ENCODE measurements at places on chromosomes 1 and 21.

- no peak for DNase-seq
- no peaks in the 10 kb centered on the region for H3K27me3 ChIP-seq
- no peak overlapping the region for H3K4me3 ChIP-seq
- no peak overlapping the region for H3K27ac ChIP-seq
Observed at GRCh38 chr1:53899206-53899628, 5.2 kb downstream of the DIO1 start.

DNA sequence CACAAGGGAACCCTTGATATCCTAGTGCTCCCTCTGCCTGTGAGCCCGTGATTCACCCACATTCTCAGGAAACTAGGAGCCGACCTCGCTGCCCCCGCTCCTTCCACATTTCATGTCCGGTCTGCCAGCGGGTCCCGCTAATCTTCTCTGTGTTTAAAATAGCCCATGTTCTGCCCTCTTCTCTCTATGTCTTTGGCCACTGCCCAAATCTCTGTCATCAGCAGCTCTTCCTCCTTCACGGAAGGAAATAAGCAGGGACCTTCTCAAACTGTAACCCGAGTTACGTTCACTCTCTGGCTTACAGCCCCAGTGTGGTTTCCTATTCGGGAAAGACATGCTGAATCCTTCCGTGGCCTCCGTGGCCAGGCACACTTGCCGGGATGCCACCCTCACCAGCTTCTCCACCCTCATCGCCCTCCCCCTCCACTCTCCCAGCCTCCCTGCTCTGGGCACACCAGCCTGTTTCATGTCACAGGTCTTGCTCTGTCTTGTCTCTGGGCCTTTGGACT is 21.1 kb upstream of the UBXN10 start:
- H3K36me3 ChIP-seq, result no peaks in the 10 kb centered on the region
- H3K27ac ChIP-seq, result no peak overlapping the region
- DNase-seq, result no peak
- H3K27me3 ChIP-seq, result no peaks in the 10 kb centered on the region
- no peak overlapping the region for H3K4me3 ChIP-seq

GRCh38 chr1:193680247-193680923 is 494.0 kb upstream of the B3GALT2 start:
- peaks cover 18% of the 10 kb centered on the region for H3K4me1 ChIP-seq
- peak; percentile 7 for DNase-seq
- H3K27me3 ChIP-seq, result no peaks in the 10 kb centered on the region
- no peaks in the 10 kb centered on the region for H3K36me3 ChIP-seq
- no peak overlapping the region for H3K27ac ChIP-seq

GRCh38 chr1:192872010-192872409 is 63.2 kb downstream of the RGS2 start:
- H3K4me3 ChIP-seq, result no peak overlapping the region
- H3K4me1 ChIP-seq, result no peaks in the 10 kb centered on the region
- no peak overlapping the region for H3K27ac ChIP-seq

- H3K4me3 ChIP-seq, result no peak overlapping the region
- H3K36me3 ChIP-seq, result no peaks in the 10 kb centered on the region
- no peaks in the 10 kb centered on the region for H3K27me3 ChIP-seq
Observed at GRCh38 chr1:87464022-87464490, 135.4 kb downstream of the LMO4 start.

DNA sequence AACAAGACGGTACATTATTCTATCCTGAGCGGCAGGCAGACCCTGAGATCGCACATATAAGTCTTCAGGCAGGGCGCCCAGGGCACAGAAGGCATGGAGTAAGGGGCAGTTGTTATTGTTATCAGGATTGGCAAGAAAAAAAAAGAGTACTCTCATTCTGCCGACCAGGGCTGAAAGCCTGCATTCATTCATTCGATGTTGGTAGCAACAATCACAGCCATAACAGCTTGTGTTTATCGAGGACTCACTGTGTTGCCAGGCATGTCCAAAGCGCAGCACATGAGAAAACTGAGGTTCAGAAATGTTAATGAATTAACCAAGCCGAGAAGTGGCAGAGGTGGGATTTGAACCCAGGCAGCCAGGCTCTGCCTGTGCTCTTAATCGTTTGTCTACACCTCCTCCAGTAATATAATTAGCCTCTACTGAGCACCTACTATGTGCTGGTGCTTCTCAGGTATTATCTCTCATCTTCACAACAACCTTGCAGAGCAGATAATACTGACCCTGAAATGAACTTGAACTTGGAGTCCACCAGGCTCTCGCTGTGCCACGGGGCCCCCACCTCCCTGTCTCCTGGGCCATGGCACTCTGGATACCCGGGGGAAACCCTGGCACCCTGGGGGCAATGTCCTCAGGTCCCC is 56.2 kb downstream of the TAS1R2 start:
- DNase-seq, result no peak
- no peaks in the 10 kb centered on the region for H3K4me1 ChIP-seq
- no peak overlapping the region for H3K27ac ChIP-seq
- H3K36me3 ChIP-seq, result no peaks in the 10 kb centered on the region
- no peak overlapping the region for H3K4me3 ChIP-seq

DNA sequence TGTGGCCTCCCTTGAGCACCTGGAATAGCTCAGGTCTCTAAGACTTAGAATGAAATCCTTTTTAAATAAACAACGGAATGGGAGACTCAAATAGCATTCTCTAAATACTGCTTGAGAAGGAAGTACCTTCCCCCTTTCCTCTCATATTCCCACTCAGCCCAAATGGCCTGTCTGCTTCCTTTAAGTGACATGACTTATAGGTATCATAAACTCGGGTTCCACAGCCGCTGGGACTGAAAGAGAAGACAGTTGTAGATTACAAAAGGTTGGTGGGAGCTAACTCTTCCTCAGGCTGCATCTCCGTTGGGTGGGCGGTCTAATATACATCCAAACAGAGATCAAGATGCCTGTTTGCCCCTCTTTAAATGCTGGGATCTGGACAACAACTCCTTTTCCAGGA is 1.2 kb upstream of the HMCN1 start:
- no peak overlapping the region for H3K27ac ChIP-seq
- peaks cover 20% of the 10 kb centered on the region for H3K4me1 ChIP-seq
- H3K36me3 ChIP-seq, result no peaks in the 10 kb centered on the region
- H3K4me3 ChIP-seq, result peak overlapping the region; percentile 75

- no peaks in the 10 kb centered on the region for H3K27me3 ChIP-seq
- no peak overlapping the region for H3K27ac ChIP-seq
- H3K36me3 ChIP-seq, result no peaks in the 10 kb centered on the region
- no peak for DNase-seq
Observed at GRCh38 chr1:235009074-235009473, 119.6 kb downstream of the TOMM20 start.

GRCh38 chr1:8510041-8510823 is 192.3 kb downstream of the SLC45A1 start:
- H3K27ac ChIP-seq, result peak overlapping the region; percentile 70
- DNase-seq, result no peak
- H3K4me3 ChIP-seq, result no peak overlapping the region

GRCh38 chr1:246254854-246255253 is 252.2 kb downstream of the SMYD3 start:
- H3K27me3 ChIP-seq, result no peaks in the 10 kb centered on the region
- no peak overlapping the region for H3K27ac ChIP-seq
- H3K4me3 ChIP-seq, result no peak overlapping the region
- no peaks in the 10 kb centered on the region for H3K4me1 ChIP-seq

GRCh38 chr1:171310661-171311087 is 3.3 kb upstream of the FMO4 start:
- no peak overlapping the region for H3K27ac ChIP-seq
- DNase-seq, result peak; percentile 51
- H3K4me1 ChIP-seq, result peaks cover 26% of the 10 kb centered on the region
- no peaks in the 10 kb centered on the region for H3K27me3 ChIP-seq
- no peak overlapping the region for H3K4me3 ChIP-seq

- H3K4me3 ChIP-seq, result no peak overlapping the region
- H3K36me3 ChIP-seq, result no peaks in the 10 kb centered on the region
- no peaks in the 10 kb centered on the region for H3K27me3 ChIP-seq
- no peaks in the 10 kb centered on the region for H3K4me1 ChIP-seq
Observed at GRCh38 chr21:29737186-29737585, 202.6 kb downstream of the GRIK1 start.

GRCh38 chr1:113027007-113027406 is 46.0 kb upstream of the LRIG2 start:
- H3K27me3 ChIP-seq, result no peaks in the 10 kb centered on the region
- H3K4me3 ChIP-seq, result peak overlapping the region; percentile 9
- no peaks in the 10 kb centered on the region for H3K36me3 ChIP-seq
- H3K4me1 ChIP-seq, result peaks cover 39% of the 10 kb centered on the region

GRCh38 chr1:74771913-74772515 is 39.1 kb downstream of the TYW3 start:
- no peaks in the 10 kb centered on the region for H3K36me3 ChIP-seq
- DNase-seq, result peak; percentile 74
- H3K4me1 ChIP-seq, result no peaks in the 10 kb centered on the region
- H3K4me3 ChIP-seq, result no peak overlapping the region
- no peaks in the 10 kb centered on the region for H3K27me3 ChIP-seq

- H3K27me3 ChIP-seq, result peaks cover 19% of the 10 kb centered on the region
- peaks cover 51% of the 10 kb centered on the region for H3K4me1 ChIP-seq
Observed at GRCh38 chr1:203992440-203992839, 80.5 kb upstream of the SOX13 start.

GRCh38 chr1:42765832-42766740 is 742 bp downstream of the P3H1 start:
- no peak overlapping the region for H3K27ac ChIP-seq
- peaks cover 24% of the 10 kb centered on the region for H3K4me1 ChIP-seq
- peak overlapping the region; percentile 92 for H3K4me3 ChIP-seq
- H3K27me3 ChIP-seq, result no peaks in the 10 kb centered on the region
- peak; percentile 81 for DNase-seq
- H3K36me3 ChIP-seq, result peaks cover 7% of the 10 kb centered on the region

DNA sequence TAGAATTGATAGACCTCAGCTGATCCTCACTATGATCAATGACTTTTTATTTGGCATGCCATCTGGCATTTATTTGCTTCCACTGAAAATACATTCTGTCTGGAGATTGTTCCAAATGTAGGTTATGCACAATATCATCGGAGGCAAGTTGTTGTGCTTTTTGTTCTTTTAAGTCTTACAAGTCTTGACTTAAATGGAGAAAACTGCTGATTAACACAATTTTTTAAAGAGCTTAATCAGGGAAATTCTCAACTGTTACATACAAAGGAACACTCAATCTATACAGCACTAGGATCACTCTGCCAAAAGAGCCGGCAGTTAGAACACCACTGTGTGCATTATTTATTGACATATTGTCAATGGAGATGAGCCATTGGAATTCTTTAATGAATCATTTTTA is 19.2 kb downstream of the CYYR1 start:
- H3K27ac ChIP-seq, result no peak overlapping the region
- no peak overlapping the region for H3K4me3 ChIP-seq
- H3K36me3 ChIP-seq, result no peaks in the 10 kb centered on the region
- no peak for DNase-seq

DNA sequence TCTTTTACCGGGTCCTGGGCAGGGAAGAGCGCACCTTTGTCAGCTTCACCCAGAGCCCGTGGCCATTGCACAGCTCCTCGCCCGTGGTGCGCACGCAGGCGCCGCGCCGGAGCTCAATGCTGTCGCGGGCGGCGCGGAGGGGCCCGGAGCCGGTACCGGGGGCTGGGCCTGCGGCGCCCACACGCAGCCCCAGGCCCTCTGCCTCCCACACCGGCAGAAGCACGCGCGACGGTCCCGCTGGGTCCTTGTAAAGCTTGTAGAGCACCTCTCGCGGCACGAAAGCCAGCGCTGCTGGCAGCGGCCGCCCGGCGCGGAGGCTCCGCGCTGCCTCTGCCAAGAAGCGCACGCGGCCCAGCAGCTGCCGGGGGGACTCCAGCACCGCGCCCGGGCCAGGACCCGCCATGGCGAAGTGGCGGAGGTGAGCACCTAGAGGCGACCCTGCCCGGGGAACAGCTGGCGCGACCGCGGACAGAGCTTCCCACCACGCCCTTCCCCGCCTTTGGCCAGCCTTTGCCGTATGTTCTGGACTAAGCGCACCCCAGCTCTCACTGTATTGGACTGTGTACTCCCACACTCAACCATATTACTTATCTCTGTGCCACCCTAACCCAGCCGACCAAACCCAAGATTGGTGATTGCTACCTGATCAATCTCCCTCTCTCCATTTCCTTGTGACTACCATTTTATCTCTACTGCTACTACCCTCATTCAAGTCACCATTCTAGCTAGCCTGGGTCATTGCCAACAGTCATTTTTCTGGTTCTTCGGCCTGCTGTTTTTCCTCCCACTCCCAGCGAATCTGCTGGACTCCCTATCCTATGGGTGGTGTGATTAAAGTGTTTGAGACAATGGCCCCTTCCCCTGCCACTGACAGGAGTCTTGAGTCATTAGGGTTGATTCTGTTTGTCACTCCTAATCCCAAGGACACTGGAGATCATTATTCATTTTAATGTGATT is at the start of gene HECTD3:
Gene HECTD3, minus strand, starts transcription at position 470 of the 957 bp plus-strand sequence. Its CDS starts 67 bp downstream, at position 403.
- H3K27ac ChIP-seq, result peak within 1 kb of the TSS; percentile 71
- H3K36me3 ChIP-seq, result no peaks in the 10 kb centered on the region
- no peaks in the 10 kb centered on the region for H3K27me3 ChIP-seq
- peak within 1 kb of the TSS; percentile 89 for H3K4me3 ChIP-seq

- peak; percentile 85 for DNase-seq
- no peaks in the 10 kb centered on the region for H3K36me3 ChIP-seq
- H3K27ac ChIP-seq, result no peak overlapping the region
- H3K27me3 ChIP-seq, result no peaks in the 10 kb centered on the region
- H3K4me3 ChIP-seq, result no peak overlapping the region
Observed at GRCh38 chr1:221263831-221264767, 384.9 kb downstream of the HLX start.

- peak overlapping the region; percentile 74 for H3K27ac ChIP-seq
- H3K4me3 ChIP-seq, result no peak overlapping the region
- H3K4me1 ChIP-seq, result no peaks in the 10 kb centered on the region
- DNase-seq, result peak; percentile 21
Observed at GRCh38 chr1:10415211-10415930, 14.9 kb upstream of the CENPS start.

GRCh38 chr1:57678138-57678537 is 254.3 kb upstream of the DAB1 start:
- H3K27ac ChIP-seq, result no peak overlapping the region
- no peak overlapping the region for H3K4me3 ChIP-seq
- peak; percentile 21 for DNase-seq
- H3K36me3 ChIP-seq, result no peaks in the 10 kb centered on the region

DNA sequence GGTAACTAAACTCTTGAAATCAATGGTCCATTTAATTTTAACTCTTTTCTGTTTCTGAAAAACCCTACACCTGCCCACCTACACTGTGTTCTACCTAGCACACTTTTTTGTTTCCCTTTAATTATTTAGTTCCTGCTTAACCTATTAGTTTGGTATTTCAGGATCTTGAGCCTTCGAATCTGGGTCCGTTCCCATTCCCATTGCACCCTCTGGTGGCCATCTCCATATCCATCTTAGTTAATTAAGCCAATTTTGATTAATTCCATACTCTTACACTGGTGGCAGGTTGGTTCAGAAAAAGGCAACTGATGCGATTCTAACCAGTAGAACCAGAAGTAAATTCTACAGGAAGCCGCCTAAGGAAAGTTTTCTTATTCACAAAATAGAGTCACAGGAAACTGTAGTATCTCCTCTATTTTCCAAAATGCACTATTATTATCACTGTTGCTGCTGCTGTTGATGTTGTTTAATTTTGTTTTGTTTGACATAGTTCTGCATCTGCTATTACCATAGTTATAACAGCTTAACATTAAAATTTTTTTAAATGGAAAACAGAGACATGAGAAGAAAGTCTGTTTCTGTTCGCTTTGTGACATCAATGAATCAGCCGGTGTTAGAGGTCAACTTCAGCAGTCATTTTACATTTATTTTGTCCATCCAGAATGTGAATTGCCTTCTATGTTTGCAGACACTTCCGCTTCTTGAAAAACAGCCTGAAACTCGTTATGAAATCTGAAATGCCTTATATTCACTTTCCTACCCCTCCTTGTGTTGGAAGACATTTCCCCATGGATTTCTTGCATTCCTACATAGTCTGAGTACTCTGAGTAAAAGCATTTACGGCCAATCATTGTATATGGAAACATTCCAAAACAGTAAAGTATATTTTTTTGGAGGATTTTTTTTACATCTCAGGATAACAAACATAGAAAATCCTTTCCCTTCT is 115.5 kb upstream of the NCAM2 start:
- no peaks in the 10 kb centered on the region for H3K27me3 ChIP-seq
- H3K27ac ChIP-seq, result no peak overlapping the region
- no peak overlapping the region for H3K4me3 ChIP-seq
- H3K36me3 ChIP-seq, result no peaks in the 10 kb centered on the region
